Caco-2 (cell line): ENCODE measurements at places on chromosomes 12 and 14.

DNA sequence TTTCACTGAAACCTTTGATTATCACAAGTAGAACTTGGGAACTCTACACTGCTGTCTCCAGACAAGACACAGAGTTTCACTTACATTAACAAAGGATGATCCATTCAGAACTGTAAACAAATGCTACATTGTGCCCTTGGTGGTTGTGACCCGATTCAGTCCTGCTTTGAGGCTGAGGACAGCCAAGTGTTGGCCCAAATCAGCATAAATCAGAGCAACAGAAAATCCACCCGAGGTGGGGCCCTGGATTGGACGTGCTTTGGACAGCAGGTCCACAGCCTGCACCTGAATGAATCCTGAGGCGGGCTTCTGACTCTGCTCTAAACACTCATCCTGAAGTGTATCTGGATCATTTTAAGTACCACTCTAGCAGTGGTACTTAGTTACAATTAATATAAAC lies 68.8 kb downstream of the PPP2R5C start:
- DNase-seq = no peak

DNA sequence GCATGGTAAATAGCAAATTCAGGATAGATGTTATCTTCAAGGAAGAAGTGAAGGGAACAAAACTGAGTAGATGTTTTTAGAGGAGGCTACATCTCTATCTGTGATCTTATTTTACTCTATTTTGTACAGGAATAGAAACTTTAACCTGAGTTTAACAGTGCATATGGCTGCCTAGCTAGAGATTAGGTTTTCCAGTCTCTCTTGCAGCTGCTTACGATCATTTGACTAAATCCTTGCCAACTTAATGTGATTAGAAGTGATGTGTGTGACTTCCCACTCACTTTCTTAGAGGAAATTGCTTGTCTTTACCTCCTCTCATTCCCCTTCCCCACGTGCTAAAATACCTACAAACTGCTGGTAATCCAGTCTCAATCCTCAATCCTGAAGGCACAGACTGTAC lies 26.5 kb upstream of the SLC15A5 start:
- DNase-seq = no peak

DNA sequence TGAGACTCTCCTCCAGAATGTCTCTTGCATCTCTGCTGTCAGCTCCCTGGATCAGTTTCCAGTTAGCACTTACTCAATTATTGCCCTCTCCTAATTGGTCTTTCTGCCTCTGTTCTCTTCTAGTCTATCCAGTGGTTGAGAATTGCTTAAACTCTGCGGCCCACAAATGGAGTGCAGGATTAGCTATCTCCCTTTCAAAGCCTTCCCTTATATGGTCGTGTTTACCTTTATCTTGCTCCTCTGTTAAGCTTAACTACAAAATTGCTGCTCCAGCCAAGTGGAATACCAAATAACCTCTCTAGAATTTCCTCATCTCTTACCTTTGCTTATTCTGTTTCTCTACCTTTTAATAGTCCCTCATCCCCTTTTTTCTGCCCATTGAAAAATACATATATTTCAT lies 132.7 kb downstream of the NRXN3 start:
- no peak for DNase-seq

GRCh38 chr14:24826390-24826789 lies 192.4 kb upstream of the GZMB start:
- no peak for DNase-seq

- DNase-seq = peak; percentile 80
Observed at GRCh38 chr14:49692811-49693734, at the start of gene KLHDC1. Gene KLHDC1, plus strand, starts transcription at chr14:49693120. Its CDS starts 75 bp downstream, at chr14:49693195.

DNA sequence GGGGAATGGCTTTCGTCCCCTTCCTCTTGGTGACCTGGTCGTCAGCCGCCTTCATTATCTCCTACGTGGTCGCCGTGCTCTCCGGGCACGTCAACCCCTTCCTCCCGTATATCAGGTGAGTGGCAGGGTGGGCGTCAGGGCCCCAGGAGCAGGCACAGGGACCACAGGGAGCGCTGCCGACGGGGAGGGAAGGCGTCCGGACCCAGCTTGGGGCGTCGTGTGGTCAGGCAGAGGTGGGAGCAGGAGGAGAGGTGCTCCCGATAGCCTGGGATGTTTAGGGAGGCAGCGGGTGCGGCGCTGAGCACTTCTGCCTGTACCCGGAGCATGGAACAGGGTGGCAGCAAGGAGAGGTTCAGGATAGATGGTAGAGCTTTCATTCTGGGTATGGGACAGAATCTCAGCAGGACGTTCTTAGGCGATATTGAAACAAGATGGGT lies 444 bp downstream of the DRAM1 start:
- DNase-seq = peak; percentile 42

DNA sequence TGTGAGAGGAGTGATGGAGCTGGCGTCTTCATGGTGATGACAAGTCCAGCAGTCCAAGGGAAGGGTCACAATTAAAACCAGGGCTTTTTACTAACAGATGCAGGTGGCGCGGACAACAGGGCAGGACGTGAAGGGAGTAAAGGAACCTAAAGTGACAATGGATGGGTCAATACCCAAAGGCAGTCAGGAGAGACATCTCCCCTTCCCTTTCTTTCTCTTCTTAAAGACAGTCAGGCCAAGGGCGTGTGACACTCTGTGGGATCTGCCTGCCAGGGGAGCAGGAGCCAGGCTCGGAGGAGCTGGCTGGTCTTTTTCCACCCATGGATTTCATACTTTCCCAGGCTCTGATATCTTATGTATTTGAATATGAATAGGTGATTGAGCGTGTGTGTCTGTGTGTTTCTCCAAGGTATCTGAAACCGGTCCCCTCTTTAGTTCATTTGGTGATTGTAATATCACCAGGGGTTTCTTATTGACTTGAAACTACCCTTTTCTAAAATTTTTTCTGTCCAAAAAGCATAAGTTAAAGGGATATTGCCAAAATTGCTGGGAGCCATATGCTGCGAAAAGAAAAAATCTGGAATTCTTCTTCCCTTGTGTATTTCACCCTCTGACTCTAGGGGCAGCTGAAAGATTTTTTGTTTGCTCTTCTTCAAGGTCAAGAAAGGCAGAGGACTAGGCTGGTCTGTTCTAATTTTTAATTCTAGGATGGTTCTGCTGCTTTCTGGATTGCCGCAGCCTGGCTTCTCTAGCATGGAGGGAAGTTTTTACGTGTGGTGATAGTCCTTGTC lies 61.8 kb downstream of the FBXL14 start:
- DNase-seq = no peak

- DNase-seq = no peak
Observed at GRCh38 chr14:30648471-30648870, 26.4 kb downstream of the SCFD1 start.

DNA sequence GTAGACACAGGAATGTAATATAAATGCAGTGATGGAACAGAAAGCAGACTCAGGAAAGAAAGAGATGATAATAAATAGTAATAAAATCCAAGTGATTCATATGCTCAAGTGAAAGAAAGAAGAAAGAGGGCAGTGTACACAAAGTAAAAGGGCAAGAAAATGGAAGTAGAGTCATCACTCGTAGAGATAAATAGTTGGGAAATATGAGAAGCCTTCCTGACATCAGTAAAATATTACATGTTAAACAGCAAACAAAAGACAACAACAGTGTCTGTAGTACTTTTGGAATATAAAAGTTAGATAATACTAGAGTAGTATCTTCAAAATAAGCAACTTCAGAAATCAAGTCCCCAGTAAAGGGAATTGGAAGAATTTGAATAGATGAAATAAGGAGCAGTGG lies 412.3 kb downstream of the RAD51B start:
- DNase-seq = no peak

DNA sequence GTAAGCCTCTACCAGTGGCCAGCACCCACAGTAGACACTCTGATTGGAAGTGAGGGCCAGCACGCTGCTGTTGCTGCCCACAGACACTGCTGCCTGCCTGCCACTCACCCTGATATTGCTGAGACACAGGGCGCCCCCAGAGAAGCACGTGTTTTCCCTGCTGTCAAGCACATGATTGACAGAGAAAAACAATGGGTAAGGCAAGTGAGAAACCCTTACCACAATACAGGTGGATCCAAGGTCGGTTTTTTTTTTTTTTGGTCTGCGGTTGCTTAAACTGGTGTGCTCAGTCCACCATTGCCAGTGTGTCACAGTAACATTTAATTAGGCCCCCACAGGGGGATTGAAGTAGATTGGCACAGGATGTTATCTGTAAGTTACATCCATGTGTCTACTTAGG lies 65.9 kb downstream of the WDR20 start:
- DNase-seq = no peak

GRCh38 chr12:128687851-128688250 lies 135.9 kb downstream of the SLC15A4 start:
- no peak for DNase-seq

DNA sequence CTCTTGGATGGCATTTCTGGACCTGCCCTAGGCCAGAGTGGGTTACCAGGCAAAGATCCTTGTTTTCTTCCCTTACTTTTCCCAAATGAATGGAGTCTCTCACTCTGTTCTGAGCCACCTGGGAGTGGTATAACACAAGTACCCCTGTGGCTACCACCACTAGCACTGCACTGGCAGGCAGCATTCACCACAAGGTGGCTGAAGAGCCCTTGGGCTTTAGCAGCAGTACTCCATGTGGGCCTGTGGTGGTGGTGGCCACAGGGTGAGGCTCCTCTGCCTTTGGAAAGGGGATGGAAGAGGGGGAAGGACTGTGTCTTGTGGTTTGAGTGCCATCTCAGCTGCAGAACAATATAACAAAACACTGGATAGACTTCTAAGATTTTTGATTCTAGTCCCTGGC lies 38.1 kb upstream of the LMNTD1 start:
- DNase-seq = no peak

- no peak for DNase-seq
Observed at GRCh38 chr14:77109656-77110055, 11.6 kb downstream of the CIPC start.

GRCh38 chr12:96120359-96121100 lies 73.6 kb upstream of the ELK3 start:
- DNase-seq = no peak
